Stimulated activated CD4-positive, alpha-beta T cell treated with anti-CD3 and anti-CD28 coated beads, Interleukin-15, amount 100 ng/mL, for 1 hour (primary cell): ENCODE measurements at places on chromosomes 5 and 9.

DNA sequence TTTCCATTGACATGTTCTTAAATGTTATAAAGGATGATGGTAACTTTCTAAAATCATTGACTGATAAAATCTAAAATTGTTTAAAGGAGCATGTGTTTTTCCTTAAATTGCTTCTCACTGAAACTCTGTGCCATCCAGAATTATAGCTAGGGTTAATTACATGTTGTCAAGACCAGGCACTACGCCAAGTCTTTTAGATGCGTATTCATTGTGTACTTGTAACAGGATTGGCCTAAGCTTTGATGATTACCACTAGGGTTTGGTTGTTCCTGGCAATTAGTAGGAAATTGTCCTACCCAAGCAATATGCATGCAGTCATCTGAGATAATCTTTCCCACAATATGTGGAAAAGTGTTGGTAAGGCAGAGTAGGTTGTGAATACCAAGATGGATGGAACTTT lies 43.8 kb downstream of the PRKACG start:
- no peak for DNase-seq

DNA sequence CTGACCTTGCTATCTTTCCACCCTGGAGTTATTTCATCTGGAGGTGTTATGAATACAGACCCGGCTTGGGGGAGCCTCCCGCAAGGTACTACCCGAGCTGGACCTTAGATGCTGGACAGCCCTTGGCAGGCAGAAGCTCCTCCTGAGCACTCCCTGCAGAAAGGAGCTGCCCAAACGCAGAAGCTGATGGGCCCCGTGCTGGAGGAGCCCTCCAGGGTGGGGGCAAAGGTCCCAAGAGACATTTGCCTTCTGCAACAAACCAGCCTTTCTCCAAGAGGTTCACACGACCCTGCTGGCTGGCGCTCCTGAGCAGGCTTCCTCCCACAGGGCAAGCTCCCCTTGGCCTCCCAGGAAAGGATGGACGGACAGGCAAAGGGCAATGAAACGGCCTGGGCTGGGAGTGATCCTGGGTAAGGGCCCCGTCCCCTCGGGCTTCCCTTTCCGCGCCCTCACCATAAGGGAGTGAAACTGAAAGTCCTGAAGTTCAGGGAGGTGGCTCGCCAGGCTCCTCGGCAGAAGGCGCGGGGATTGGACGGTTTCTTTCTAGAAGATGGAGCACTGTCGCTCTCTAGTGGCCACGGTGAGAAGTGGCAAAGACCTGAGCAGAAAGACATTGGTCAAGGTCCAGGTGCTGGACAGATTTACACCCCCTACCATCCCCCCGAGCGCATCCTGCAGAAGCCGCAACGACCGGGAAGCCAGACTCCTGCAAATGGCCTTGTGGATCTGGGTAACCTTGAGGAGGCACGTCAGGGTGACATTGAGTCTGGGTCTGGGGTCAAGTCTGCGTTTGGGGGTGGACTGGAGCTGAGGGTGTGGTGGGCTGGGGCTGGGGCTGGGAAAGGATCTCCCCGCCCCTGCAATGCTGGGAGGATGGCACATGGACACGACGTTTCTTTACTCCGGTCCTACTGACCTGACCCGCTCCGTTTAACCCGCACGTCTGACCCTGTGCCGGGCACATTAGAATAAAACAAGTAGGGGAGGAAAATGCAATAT lies 56.4 kb downstream of the NEURL1B start:
- DNase-seq, result peak; percentile 54

- no peak for DNase-seq
Measured at GRCh38 chr9:76684213-76684612, 80.0 kb upstream of the PCA3 start.

GRCh38 chr5:58011301-58011700 lies 448.6 kb downstream of the PLK2 start:
- no peak for DNase-seq

DNA sequence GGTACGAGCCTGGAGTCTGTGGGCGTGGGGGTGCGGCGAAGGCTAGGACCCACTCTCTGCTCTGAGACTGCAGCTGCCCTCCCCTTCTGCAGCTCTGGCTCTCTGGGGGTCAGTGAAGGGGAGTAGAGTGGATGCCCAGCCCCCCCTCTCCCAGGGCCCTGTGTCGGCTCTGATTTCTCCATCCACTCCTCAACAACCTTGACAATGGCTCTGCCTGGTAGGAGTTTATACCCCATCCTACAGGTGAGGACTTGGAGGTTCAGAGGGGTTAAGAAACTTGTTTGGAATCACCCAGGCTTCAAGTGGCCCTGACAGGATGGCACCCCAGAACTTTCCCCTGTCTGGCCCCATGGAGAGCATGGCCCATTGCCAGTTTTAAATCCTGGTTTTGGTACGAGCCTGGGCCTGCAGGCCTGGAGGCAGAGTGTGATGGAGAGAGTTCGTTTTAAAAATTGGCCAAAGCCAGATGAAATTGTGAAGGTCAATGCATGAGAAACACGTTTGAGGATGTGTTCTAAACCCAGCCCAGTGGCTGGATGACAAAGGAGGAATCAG lies 22.3 kb downstream of the NCS1 start:
- no peak for DNase-seq

DNA sequence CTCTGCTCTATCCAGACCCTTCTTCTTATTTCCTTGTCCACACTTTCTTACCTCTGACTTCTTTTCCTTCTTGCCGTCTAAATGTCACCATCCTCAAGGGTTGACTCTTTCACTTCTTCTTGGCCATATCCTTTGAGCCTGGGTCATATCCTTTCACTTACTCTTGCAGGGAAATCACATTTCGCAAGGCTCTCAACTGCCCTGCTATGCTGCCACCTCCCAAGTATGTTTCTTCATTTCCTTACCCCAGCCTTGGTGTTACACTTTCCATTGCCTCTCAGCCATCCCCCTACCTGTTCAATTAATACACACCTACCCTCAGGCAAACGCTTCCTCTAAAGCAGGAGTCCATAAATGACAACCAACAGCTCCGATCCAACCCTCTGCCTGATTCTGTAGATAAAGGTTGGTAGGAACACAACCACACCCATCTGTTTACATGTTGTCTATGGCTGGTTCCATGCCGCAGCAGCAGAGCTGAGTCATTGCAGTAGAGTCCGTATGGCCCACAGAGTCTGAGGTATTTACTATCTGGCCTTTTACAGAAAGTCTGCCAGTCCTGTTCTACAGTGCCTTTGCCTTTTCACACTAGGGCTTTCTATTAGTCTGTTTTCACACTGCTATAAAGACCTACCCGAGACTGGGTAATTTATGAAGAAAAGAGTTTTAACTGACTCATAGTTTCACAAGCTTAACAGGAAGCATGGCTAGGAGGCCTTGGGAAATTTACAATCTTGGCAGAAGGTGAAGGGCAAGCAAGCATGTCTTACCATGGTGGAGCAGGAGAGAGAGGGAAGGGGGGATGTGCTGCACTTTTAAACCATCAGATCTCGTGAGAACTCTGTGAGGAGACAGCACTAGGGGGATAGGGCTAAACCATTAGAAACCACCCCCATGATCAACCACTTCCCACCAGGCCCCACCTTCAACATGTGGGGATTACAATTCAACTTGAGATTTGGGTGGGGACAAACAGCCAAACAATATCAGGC lies 97.9 kb downstream of the SV2C start:
- no peak for DNase-seq

DNA sequence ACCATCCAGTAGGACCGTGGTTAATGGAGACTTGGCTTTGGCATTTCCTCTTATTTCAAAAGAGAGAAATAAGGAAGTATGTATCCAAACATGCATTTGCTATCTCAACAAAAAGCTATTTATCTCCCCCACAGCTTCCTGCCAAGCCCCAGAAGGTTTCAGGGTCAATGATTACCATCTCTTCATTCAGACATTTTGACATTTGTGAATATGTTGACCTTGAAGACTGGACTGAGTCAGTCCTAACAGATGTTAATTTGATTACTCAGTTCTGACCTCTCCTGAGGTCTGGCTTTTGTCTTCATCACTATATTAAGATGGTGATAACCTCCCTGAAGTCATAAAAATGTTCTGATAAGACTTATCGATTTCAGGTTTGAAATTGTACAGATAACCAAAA lies 479.4 kb downstream of the AGTPBP1 start:
- no peak for DNase-seq

GRCh38 chr5:172895549-172895948 lies 61.5 kb downstream of the ERGIC1 start:
- DNase-seq, result no peak

DNA sequence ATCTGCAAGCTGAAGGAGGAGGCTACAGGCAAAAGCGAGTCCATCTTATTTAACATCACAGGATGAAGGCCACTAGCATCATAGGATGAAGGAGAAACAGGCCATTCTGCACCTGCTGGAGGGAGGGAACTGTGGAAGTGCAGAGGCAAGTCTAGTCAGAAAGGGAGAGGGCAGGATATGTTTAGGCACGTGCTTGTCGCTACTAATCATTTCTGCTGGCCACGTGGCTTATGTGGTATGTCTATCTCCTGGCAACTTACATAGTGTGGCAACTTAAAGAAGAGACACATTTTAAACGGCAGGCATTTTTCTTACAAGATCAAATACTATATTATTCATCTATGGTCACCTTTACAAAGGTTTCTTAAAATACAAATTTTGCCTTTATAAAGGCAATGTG lies 74.0 kb downstream of the GNAQ start:
- DNase-seq, result no peak

DNA sequence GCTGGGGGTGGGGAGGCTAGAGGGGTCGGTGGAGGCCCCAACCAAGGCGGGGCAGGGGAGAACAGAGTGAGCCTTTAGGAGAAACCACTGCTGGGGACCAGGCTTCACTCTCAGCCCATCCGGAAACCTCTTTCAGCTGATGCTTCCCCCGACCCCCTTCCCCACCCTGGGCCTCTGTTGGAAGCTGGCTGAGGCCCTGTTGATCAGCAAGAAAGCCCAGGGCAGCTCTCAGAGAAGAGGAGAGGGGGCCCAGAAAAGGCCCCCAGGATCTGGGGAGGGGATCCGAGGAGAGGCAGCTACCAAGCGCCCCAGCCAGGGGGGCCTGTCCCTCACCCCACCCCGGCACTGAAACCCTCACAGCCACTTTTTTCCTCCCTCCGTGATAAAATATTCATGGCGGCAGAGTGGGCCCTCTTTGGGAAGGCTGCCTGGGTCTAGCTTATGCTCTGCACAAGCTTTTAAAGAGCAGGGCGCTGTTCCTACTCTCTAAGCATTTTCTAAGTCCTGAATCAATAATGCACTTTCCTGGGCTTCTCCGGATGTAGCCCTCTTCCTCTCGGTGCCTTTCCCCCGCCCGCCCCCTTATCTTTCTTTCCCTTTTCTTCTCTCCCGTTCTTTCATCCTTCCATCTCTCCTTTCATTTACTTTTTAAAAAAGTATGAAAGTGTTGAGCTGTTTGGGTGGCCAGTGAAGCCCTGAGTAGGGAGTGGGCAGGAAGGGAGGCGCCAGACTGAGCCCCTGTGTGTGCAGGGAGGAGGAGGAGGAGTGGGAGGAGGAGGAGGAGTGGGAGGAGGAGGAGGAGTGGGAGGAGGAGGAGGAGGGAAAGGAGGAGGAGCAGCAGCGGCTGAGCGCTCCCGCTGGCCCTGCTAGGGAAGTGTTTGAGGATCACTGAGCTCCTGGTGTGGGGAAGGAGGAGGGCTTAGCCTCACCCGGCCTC lies 23.5 kb downstream of the NTNG2 start:
- DNase-seq, result no peak

DNA sequence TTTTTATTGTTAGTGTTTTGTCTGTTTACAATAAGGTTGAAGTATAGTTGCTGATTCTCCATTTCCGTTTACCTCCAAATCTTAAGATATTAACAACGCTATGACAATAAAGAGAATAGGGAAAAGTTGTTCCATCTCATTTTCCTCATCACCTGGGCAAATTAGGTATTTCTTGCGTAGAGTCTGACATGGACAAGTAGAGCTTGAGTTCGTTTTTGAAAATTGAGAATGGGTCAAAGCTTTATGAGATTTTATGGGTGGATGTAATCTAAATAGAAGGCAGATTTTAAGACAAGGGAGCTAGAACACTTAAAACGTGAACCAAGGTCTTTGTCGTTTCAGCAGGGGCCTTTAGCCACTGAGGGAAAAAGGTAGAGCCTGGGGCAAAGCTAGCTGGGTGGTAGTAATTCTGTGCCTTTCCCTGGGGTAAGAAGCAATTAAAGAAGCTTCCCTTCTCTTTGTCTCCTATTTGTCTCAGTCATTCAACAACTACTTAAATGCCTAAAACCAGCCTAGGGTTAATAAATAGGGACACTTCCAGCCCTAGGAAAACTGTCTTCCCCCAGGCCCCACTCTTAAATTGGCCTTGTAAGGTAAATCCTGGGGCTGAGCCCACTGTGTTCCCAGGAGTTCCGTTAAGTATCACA lies 551 bp upstream of the CAAP1 start:
- no peak for DNase-seq

- DNase-seq, result no peak
Measured at GRCh38 chr5:151497391-151498002, 50.1 kb downstream of the SLC36A1 start.

GRCh38 chr9:91162784-91163443 lies 198.8 kb downstream of the AUH start:
- no peak for DNase-seq

DNA sequence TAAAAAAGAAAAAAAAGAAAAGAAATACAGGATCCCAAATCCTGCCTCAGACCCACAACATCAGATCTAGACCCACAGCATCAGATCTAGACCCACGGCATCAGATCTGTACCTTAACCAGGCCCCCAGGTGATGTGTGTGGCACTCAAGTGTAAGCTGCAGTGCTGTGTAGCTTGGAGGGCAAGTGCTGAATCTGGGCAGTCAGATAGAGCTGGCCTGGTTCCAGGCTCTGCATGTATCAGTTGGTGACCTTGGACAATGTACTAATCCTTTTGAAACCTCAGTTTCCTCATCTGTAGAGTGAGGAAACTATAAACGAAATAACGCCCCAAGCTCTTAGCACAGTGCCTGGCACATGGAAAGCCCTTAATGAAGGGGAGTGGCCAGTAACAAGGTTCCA lies 16.7 kb downstream of the COL15A1 start:
- DNase-seq, result no peak

DNA sequence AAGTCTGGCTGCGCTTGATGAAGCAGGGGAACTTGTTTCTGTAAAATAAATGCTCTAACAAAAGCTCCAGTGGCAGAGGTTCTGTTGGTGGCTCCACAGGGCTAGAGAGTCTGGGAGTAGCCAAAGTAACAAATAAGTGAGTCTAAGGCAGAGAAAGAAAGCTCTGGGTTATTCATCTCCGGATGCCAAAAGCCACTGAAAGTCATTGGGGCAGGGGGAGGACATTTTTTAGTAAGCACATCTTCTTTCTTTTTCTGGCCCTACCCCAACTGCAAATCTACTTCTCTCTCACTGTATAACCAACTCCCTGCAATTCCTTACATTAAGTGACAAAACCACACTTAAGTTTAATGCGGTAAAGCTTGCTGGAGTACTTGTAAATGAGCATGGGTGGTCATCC lies 141.6 kb downstream of the INSYN2B start:
- no peak for DNase-seq

GRCh38 chr9:89311346-89312221 lies 589 bp downstream of the CKS2 start:
- no peak for DNase-seq

GRCh38 chr5:132825033-132825833 lies 5.2 kb downstream of the SHROOM1 start:
- no peak for DNase-seq

- DNase-seq, result no peak
Measured at GRCh38 chr5:32585122-32585445, 273 bp upstream of the SUB1 start.

GRCh38 chr5:169052207-169052606 lies 248.7 kb downstream of the SLIT3 start:
- DNase-seq, result no peak
